Central memory CD8-positive, alpha-beta T cell (primary cell): ENCODE measurements at places on chromosomes 2 and 18.

GRCh38 chr2:60118061-60118460 lies 435.4 kb downstream of the BCL11A start:
- H3K36me3 ChIP-seq = no peaks in the 10 kb centered on the region
- no peak for DNase-seq
- no peak overlapping the region for H3K27ac ChIP-seq

DNA sequence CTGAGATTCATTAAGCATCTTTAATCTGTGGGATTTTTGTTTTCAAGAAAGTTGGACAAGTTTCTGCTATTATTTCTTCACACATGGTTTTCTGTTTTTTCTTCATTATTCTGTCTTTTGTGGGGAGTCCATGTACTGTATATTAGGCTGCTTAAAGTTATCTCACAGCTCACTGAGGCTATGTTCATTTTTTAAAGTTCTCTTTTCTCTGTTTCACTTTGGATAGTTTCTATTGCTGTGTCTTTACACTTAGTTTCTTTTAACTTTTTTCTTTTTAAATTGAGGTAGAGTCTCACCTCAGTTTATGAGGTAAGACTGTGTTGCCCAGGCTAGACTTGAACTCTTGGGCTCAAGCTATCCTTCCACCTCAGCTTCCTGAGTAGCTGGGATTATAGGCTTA lies 8.6 kb downstream of the OSBPL6 start:
- H3K4me3 ChIP-seq = no peak overlapping the region
- peaks cover 61% of the 10 kb centered on the region for H3K27me3 ChIP-seq

- no peaks in the 10 kb centered on the region for H3K4me1 ChIP-seq
- no peak for DNase-seq
- no peak within 1 kb of the TSS for H3K4me3 ChIP-seq
- no peak within 1 kb of the TSS for H3K27ac ChIP-seq
- H3K27me3 ChIP-seq = peaks cover 14% of the 10 kb centered on the region
Measured at GRCh38 chr2:26401739-26402541, at the start of gene DRC1. DRC1 (plus strand) TSS chr2:26401920; CDS start chr2:26401990, 70 bp downstream.

DNA sequence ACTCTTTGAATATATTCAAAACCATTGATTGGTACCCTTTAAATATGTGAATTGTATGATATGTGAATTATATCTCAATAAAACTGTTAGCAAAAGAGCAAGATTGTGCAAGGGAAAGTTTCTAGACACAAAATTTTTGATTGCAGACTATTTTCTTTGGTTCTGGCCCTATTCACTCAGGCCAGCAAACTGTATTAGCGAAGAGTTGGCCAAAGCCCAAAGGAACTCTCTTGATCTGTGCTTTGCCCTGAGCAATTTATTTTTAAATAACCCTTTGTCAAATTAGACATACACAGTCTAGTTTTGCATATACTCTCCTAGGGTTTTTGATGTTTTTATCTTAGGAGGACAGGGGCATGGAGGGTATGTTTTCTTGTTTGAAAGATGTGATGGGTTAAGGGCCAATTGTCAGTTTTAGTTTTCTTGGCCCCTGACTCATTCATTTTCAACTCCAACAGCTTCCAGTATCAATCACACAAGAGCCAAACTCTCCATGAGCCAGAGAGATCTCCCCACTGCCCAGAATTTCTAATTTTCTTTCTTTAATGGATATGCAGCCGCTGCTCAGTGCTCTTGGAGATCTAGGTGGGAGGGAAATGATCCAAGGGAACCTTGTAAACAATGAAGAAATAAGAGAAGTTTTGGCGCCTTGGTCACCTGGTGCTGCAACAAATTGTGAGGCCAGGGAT lies 231.5 kb downstream of the SRBD1 start:
- no peaks in the 10 kb centered on the region for H3K36me3 ChIP-seq
- no peak overlapping the region for H3K27ac ChIP-seq
- no peaks in the 10 kb centered on the region for H3K4me1 ChIP-seq
- no peaks in the 10 kb centered on the region for H3K27me3 ChIP-seq

DNA sequence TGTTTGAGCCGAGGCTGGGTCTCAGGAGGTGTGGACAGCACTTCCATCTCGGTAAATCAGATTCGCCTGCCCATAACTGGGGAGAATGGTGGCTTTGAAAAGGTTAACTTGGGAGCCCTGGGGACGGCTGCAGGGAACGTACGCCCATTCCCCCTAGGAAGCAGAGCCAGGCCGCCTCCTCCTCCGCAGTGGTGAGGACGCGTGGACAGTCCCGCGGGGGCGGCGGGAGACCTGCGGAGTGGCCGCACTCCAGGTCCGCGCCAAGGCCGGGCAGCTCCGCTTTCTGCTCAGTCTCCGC lies 845 bp upstream of the MYCN start:
- H3K4me3 ChIP-seq = peak overlapping the region; percentile 16
- H3K4me1 ChIP-seq = no peaks in the 10 kb centered on the region
- H3K27me3 ChIP-seq = peaks cover 64% of the 10 kb centered on the region
- H3K36me3 ChIP-seq = no peaks in the 10 kb centered on the region

- DNase-seq = no peak
Measured at GRCh38 chr2:131801210-131801744, 273.6 kb downstream of the CCDC74A start.

DNA sequence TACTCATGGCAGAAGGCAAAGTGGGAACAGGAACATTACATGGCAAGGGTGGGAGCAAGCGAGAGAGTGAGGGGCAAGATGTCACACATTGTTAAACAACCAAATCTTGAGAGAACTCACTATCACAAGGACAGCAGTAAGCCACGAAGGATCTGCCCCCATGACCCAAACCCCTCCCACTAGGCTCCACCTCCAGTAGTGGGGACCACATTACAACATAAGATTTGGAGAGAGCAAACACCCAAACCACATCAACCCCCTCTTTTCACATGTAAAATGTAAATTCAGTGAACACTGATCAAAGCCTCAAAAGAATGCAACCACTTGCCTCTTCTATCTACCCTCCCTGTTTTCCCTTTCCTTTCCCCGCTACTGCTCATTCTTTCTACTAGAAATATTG lies 43.6 kb upstream of the TNP1 start:
- no peak overlapping the region for H3K4me3 ChIP-seq
- H3K27ac ChIP-seq = no peak overlapping the region
- DNase-seq = no peak
- peaks cover 10% of the 10 kb centered on the region for H3K27me3 ChIP-seq
- no peaks in the 10 kb centered on the region for H3K4me1 ChIP-seq

DNA sequence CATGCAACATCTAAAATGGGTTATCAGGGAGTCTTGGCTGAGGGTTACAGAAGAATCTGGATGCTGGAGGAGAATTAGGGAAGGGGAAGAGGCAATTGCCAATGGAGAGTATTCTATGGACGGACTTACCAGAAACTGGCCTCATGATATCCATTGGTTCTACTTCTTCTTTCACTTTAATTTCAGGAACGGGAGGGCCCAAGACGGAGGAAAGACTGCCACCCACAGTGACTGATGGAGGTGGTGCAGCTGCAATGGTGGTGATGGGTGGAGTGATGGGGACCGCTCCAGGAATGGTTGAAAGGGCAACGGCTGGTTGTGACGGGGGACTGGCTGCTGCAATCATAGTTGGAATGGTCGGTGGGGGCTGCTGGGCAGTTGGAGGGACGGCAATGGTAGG lies 69.1 kb upstream of the AMMECR1L start:
- H3K4me1 ChIP-seq = no peaks in the 10 kb centered on the region
- no peak overlapping the region for H3K4me3 ChIP-seq

- H3K36me3 ChIP-seq = peaks cover 17% of the 10 kb centered on the region
- H3K4me1 ChIP-seq = no peaks in the 10 kb centered on the region
- no peak overlapping the region for H3K4me3 ChIP-seq
- no peak for DNase-seq
- no peak overlapping the region for H3K27ac ChIP-seq
- H3K27me3 ChIP-seq = no peaks in the 10 kb centered on the region
Measured at GRCh38 chr2:3189076-3189591, 188.5 kb downstream of the EIPR1 start.
